ENCODE measurements at places on chromosomes 2 and 18.

DNA sequence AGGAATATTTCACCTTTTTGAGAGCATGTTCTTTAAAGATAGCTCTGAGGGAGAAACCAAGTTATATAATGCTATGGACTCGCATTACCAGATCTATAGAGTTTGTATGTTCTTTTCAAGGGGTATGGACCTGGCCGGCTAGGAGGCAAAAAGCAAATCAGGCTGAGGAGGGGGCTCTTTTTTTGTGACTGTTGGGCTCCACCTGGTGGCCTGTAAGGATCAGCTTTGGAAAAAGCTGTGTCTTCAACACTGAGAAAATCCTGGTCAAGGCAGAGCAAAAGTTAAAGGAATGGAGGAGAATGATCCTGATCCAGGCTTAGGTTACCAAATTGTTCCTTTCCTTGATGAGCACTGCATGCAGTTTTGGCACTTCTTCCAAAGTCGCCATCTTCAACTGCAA is 180.5 kb downstream of the DIS3L2 start:
- no peak for DNase-seq

GRCh38 chr2:126843081-126843480 is 55.6 kb upstream of the TEX51 start:
- no peak for DNase-seq

DNA sequence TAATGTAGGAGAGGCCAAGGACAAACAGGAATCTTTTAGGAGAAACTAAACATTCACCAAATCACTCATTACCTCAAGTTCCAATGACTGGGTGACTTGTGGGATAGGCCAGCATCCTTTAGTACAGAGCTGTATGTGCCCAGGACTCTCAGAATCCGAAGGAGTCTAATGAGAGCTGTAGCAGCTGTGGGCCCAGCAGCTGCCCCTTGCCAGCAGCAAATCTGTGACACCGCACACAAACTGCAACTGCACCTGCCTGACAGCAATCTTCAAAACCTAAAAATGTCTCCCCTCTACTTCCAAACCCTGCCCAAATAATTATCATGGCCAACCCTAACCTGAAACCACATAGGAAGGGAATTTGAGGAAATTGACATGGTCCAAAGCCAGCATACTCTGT is 44.5 kb upstream of the ACVR2A start:
- no peak for DNase-seq

DNA sequence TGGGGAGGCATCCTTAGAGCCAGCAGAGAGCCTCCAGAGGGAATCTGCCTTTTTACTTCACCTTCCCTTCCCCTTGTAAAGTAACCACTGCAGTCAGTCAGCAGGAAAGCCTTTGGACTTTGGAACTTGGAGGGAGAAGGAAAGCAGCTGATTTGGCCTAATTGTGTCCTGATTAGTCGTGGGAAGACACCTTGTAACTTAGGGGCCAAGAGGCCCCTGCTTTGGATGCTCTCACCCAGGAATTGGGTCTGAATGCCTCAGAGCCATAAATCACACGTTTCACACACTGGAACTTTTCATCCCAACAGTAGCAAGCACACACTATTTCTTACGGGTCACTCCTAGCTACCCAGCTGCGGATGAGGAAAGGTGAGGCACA is 81.0 kb upstream of the PPM1B start:
- no peak for DNase-seq

- DNase-seq, result no peak
Observed at GRCh38 chr2:215190588-215190987, 52.2 kb upstream of the ABCA12 start.

- DNase-seq, result peak; percentile 85
Observed at GRCh38 chr2:96548558-96549465, 12.3 kb downstream of the ARID5A start.

DNA sequence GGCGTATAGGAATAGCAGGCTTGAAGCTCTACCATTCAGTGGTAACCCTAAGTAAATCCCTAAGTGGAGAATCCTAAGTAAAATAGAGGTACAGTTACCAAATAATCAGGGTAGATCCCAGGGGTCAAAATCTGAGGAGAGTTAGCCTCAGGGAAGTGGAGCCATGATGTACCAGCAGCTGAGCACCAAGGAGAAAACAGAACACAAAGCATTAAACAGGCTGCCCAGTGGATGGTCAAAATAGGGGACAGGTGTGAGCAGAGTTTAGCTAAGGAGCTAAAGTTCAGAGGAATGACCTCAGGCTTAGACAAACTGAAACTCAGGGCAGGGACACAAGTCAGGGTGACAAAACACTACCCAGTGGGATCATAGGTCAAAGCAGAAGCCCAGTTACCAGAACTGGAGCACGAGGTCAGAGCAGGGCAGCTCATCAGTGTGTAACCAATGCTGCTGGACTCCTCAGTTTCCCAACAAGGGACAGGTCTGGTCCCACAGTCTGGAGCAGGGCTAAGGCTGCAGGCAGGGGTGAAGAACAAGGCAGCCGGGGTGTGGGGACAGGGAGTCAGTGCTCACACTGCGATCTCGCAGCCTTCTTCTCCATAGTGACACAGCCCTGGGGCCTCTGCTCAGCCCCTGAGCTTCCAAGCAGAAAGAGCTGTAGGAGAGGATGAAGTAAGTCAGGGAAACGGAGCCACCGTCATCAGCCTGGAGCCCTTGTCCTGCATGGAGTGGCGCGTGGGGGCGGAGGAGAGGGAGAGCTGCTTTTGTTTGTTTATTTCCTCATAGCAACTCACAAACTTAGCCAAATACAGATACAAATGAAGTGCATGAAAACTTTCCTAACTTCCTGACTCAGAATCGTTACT is 264.0 kb downstream of the MREG start:
- DNase-seq, result no peak

DNA sequence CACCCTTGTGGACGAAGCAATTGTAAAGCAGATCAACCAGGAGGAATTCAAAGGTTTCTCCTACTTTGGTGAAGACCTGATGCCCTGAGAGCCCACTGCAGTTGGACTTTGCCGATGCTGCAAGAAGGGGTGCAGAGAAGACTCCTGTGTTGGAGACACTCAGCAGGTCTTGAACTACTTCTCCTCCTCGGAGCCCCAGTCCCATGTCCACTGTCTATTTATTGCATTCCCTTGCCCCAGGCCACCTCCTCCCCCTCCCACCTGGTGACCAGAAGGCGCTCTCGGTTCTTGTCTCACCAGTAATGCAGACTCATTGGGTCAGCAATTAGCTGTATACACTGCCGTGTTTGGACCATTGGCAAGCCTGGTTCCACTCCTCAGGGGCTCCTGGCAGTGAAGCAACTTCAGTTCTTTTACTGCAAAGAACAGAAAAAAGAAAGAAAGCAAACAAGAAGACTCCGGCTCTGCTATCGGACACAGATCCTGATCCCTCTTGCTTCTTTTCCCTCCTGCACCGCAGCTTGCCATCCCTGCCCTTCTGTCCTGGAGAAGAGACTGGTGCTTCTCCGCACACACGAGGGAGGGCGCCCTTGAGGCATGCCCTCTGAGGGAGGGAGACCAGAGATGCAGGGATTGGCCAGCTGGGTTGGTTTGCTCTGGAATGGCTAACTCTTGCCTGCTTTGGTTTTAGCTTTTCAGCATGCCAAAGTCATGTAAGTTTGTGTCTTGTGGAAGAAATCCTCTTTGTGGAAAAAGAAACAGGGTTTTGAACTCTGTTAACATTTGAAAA is 112.2 kb upstream of the EPAS1 start:
- DNase-seq, result no peak

- no peak for DNase-seq
Observed at GRCh38 chr2:61334466-61334865, 136.4 kb downstream of the USP34 start.

- DNase-seq, result no peak
Observed at GRCh38 chr2:226137201-226137811, 662.3 kb downstream of the IRS1 start.

- DNase-seq, result no peak
Observed at GRCh38 chr2:225091336-225091735, 49.1 kb upstream of the DOCK10 start.

DNA sequence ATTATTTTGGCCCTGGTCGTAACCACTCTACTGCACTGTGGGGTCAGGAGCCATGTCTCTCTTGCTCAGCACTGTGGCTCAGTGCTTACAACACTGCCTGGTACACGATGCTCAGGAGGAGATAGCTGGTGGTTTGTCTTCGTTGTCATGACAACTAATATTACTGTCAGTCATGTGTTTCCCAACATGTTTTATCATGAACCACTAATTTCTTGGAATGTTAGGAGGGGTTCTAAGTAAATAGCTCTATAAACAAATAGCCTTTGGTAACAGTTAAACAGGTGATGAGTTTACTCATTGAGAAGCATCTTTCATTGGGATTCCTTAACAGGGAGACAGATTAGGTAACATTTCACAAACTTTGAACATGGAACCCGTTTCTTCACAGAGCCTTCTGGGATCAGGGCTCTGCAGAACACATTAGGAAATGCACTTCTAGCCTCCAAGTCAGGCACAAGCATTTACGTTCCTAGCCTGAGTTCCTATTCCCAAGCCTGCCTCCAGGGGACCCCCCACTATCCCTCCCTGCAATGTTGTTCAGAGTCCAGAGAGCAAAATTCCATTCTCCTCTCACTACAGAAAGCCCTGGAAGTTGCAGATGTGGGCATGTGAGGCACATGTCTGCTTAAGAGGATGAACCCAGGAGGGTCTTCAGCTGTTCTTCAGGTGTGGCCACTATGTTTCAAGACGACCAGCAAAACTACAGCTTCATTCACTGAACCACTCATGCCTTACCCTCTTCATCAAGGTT is 6.4 kb upstream of the RBM44 start:
- DNase-seq, result no peak

- DNase-seq, result no peak
Observed at GRCh38 chr2:70888923-70889715, 46.6 kb upstream of the ATP6V1B1 start.

GRCh38 chr2:143152637-143153036 is 23.4 kb downstream of the ARHGAP15 start:
- no peak for DNase-seq

DNA sequence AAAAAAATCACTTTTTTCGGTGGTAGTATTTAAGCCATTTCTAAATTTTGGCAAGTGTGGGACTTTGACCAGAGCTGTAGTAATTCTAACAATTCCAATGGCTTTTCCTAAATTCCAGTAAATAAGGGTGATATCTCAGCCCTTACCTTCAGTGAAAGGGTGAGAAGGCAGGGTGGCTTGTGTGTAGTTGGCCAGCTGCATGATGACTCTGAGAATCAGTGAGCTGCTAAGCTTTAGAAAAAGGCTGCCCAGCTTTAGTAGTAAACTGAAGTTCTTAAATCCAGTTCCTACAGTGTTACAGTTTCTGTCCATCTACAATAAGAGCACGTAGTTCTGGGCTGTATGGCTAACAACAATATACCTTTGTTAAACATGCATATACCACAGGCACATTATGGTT is 42.0 kb downstream of the OXER1 start:
- DNase-seq, result no peak

DNA sequence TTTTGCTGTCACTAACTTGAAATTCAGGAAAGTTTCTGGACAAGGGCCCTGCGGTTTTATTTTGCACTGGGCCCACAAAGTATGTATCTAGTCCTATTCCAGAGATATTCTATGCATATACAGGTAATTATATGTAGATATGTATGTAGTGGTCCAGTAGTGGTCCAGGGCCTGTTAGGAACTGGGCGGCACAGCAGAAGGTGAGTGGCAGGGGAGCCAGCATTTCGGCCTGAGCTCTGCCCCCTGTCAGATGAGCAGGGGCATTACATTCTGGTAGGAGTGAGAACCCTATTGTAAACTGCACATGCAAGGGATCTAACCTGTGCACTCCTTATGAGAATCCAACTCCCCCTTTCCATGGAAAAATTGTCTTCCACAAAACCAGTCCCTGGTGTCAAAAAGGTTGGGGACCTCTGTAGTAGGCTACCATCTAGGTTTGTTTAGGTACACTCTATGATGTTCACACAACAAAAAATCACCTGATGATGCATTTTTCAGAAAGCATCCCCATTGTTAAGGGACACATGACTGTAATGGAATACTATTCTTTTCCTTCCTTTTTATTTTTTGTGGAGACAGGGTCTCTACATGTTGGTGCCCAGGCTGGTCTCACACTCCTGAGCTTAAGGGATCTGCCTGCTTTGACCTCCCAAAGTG is 2.8 kb upstream of the PPP4R3B start:
- DNase-seq, result no peak

DNA sequence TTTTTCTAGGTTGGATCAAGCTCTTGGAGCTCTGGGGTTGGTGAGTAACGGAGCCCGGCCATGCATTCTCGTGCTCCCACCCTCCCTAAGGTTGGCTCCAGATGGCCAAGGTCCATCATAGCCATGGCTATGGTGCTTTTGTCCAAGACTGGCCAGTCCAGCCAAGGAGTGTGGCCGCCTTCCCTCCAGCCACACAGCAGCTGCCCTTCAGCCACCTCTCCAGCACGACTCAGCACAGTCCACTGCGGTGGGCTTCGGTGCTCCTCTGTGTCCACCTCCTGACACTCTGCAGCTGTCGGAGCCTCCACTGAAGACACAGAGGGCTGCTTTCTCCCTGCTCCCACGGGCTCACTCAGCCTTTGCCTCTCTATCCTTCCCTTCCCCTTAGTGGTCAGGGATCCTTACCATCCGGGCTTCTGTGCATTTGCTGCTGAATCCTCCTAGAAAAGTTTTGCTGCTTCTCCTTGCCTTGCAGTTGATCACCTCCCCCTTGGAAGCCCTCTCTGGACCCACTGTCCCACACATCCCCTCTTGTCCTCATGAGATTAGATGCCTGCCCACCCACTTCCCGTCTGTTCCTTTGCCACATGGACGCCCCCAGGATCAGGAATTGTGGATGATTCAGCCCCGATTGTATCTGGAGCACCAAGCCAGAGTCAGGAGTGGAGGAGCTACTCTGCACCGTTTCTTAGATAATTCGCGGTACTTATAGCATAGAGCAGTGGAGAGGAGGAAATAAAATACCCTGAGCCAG is 177.1 kb upstream of the COPS8 start:
- no peak for DNase-seq

DNA sequence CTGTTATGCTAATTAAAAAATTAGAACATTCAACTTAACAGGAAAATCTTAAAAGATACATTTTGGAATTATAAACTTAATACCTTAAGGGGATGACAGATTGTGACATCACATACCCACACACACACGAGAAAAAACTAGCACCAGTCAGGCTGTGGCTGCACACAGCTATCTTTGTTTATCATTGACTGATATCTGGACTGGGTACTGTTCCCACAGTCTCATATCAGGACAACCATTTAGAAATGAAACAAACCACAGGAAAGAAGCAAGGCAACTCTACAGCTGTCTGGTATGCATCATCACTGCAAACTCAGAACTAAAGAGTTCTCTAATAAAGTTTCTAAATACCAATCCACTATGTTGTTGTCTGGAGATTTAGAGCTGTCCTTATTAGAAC is 210.9 kb upstream of the SMAD7 start:
- no peak for DNase-seq

GRCh38 chr2:178101321-178102079 is 10.7 kb upstream of the RBM45 start:
- no peak for DNase-seq

DNA sequence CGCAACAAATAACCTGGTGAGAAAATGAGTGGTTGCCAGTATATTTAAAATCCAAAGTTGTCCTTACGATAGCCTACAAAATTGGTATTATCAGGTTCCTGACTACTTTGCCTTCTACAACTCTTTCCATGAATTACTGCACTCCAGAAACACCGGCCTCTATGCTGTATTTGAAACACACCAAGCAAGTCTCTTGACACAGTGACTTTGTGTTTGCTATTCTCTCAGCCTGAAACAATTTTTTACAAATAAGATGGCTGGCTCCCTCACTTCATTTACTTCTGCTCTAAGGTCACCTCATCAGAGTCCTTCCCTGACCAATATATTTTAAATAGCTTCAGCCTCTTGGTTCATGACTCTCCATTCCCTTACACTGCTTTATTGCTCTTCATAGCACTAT is 12.2 kb downstream of the KANSL1L start:
- no peak for DNase-seq

All from chondrocyte (in vitro differentiated cells).